Hindlimb muscle (tissue), 1 donor: ENCODE measurements at places on chromosomes 3 and 15. TPM values are rescaled to one million over a fixed set of nuclear protein-coding genes. Genes with fewer than 3 reads are reported as not detected.

GRCh38 chr15:63016234-63016633 lies 26.3 kb upstream of the TPM1 start:
- DNase-seq, result no peak

DNA sequence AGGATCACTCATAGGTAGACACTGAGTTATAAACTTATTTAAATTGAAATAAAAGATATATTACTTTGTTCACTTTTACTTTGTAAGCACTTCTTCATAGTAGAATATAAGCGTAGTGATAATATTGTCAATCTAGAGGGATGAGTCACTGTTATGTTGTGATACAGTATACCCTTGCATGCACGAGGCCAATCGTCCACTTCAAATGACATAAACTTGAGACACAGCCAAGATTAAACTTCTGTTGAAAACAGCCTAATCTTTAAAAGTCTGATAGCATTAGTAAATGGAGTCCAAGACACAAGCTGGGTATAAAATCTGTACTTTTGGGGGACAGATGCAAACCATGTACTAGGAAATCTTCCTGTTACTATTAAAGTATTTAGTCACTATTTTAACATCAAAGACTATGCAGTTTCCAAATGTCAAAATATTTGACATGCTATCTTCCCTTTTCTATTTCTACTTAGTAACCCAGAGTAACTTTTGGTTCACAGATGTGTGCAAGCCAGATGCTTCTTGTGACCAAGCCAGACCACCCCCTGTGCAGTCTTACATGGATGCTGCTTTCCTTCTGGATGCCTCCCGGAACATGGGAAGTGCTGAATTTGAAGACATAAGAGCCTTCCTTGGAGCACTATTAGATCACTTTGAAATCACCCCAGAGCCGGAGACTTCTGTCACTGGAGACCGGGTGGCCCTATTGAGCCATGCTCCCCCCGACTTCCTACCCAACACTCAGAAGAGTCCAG lies 85.3 kb downstream of the PIK3R4 start:
- no peak for DNase-seq

- no peak for DNase-seq
Observed at GRCh38 chr3:172537507-172538158, 14.4 kb upstream of the TNFSF10 start.

DNA sequence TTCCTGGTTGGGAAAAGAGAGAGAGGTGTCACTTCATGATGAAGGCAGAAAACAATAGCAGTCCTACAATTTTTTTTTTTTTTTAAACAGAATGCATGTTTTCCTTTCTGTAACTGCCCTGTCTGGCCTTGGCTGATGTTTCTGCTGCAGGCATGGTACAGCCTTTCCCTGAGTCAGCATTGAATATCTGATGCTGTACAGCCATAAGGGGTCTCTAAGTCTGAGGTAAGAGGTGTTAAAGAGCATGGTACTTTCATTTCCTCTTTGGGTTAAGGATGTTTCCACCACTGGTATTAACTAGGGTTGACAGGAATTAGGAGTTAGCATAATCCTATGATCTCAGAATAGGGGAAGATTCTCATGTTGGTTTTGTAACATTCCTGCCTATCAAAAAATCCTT lies 147.4 kb downstream of the CHST2 start:
- no peak for DNase-seq

The TMEM45A gene
- polyA plus RNA-seq, result 12.1 TPM

GRCh38 chr3:123448536-123449101 lies at the start of gene ADCY5:
ADCY5 (minus strand) TSS chr3:123449090; CDS start chr3:123448545, 545 bp downstream.
- no peak for DNase-seq

DNA sequence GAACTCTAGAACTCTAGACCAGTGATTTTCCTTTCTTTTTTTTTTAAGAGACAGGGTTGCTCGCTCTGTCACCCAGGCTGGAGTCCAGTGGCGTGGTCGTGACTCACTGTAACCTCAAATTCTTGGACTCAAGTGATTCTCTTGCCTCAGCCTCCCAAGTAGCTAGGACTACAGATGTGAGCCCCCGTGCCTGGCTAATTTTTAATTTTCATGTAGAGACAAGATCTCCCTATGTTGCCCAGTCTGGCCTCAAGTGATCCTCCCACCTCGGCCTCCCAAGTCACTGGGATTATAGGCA lies 359.6 kb downstream of the SHQ1 start:
- no peak for DNase-seq

GRCh38 chr3:16227566-16227965 lies 37.2 kb downstream of the DPH3 start:
- no peak for DNase-seq

The MESP2 gene
- 0.22 TPM for polyA plus RNA-seq

DNA sequence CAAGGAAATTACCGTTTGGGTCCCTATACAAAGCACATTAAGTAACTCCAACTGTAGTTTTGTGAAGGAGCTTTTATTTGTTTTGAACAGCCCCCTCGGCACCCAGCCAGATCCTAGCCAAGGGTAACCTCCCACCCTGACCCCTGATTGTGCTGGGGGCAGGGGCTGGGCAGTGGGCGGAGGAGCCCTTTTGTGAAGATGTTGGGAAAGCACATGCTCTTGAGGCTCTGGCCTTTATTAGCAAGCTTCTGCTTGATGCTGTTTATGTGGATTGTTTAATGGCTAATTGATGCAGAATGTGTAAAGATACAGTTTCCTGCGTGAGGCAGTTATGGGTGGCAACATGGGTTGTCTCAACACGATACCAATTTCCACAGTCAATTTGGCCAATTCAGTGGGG lies 136.5 kb downstream of the MAP2K5 start:
- no peak for DNase-seq

- no peak for DNase-seq
Observed at GRCh38 chr15:48385031-48385830, 54.0 kb downstream of the DUT start.

The GRK7 gene
- not detected for polyA plus RNA-seq
